ENCODE measurements at places on chromosomes 3 and 15. TPM values are rescaled to one million over a fixed set of nuclear protein-coding genes. Genes with fewer than 3 reads are reported as not detected.

Gene SRGAP3
- 22.3 TPM for polyA plus RNA-seq

Gene PRSS50
- polyA plus RNA-seq = 0.88 TPM

Gene PPP1R14D
- polyA plus RNA-seq = 0.23 TPM

Gene AMIGO3
- 1.9 TPM for polyA plus RNA-seq

Gene CACNA2D2
- 11.3 TPM for polyA plus RNA-seq

Gene MORC1
- not detected for polyA plus RNA-seq

Gene LRRIQ4
- not detected for polyA plus RNA-seq

Gene LINGO1
- polyA plus RNA-seq = 13.5 TPM

Gene NANOGP8
- polyA plus RNA-seq = 0.46 TPM

Gene SHC4
- polyA plus RNA-seq = 0.83 TPM

Gene ABI3BP
- 66.0 TPM for polyA plus RNA-seq

Gene FAH
- 54.1 TPM for polyA plus RNA-seq

GRCh38 chr3:13380971-13381370, 39.2 kb downstream of the NUP210 start:
- no peak for DNase-seq

DNA sequence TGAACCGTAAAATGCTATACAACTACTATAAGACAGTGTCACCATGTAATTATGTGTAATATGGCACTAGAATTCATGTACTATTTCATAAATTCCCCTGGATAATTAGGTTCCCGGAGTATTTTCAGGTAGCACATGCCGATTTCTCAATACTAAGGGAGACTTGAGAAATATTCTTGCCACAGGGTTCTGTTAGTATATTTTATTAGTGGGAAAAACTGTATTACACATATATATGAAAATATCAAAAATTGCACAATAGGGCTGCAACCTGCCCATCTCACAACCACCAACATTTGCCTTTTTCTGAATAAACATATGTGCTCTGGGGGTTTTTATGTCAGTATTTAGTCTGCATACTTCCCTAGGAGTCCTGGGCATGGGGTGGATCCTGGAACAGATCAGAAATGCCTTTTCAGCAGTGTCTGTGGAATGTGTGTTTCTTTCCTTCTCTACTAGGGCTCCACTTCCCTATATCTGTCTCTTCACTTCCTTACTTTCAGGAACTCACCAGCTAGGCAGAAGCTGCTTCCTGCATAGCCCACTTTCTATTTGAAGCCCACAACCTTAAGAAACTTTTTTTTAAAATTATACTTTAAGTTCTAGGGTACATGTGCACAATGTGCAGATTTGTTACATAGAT, 87.5 kb downstream of the RPL39L start:
- no peak for DNase-seq

- DNase-seq = no peak
Observed at GRCh38 chr3:82163907-82164520, 402.6 kb upstream of the GBE1 start.

DNA sequence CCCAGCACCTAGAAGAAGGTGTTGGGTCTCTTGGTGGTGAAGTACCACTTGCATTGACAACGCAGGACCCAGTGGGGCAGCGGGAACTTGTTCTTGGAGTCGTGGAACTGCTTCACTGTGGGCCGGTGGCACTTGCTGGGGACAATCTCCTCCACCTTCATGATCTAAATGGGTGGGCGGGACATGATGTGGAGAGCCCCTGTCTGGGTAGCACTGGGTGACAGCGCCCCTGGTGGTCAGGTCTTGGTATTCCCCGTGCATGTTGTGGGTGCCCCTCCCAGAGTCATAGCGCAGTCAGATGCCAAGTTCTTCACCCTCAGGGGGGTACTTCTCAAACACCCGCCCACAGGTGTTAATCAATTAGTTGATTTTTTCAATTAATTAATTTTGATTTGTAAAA, 60.2 kb downstream of the AGBL1 start:
- no peak for DNase-seq

DNA sequence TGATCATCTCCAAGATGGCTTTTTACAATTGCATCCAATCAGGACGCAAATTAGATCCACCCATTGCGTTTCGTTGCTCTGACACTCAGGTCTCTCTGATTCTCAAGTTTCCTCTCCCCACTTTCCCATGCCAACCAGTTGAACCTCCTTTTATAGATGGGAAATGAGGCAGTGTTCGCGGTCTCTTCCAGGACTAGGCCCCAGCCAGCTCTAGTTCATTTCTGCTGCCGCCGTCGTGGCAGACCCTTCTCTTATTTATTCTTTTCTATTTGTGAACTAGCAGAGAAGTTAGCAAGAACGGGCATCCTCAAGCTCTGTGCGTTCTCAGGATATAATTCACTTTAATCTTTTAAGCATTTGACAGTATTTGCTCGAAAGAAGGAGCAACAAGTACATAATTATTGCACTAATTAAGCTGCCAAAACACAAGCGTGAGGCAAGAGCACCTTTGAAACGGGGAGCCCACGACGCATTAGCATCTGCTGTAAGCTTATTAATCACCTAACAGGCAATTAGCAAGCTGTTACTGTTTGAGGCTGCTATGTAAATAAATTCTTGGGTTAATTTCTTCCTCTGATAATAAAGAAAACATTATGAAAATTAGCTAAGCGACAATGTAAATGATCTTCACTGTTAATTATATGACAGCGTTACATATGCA, 246.4 kb upstream of the TLE3 start:
- DNase-seq = no peak

DNA sequence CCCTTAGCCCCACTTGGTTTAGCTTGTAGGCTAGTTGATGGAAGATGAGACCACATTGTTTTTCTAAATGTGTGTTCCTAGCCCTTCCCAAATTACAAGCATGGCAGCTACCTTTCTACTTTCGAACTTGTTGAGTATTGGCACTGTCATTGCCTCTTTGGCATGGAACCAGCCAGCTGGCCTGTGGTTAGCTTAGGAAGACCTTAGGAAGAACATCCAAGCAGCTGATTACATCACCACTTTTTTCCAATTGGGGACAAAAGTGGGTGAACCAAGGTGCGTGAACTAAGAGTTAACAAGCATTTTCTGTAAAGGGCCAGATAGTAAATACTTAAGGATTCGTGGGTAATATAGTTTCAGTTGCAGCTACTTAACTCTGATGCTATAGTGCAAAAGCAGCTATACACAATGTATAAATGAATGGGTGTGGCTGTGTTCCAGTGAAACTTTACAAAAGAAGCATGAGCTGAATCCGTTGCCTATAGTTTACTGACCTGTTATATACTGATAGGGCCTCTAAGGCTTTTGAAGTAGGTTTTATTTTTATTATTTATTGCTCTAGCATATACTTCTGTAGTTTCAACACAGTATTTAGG, 8.5 kb downstream of the KLHL18 start:
- no peak for DNase-seq

- DNase-seq = no peak
Observed at GRCh38 chr3:38297947-38298711, 16.0 kb downstream of the SLC22A14 start.

DNA sequence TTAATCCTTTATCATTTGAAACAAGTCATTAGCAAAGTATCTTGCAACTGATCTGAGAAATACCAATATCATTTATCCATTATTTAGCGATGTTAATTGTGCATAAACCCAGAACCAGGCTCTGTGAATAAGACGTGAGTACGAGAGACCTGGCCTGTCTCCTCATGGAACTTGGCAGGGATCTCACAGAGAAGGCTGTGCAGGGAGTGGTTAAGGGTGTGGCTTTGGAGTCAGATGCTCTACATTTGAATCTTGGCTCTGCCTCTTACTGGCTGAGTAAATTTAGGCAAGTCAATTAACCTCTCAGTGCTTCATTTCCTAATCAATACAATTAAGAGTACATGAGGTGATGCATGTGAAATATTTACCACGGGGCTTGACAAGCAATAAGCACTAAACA, 39.9 kb upstream of the TBL1XR1 start:
- DNase-seq = no peak

DNA sequence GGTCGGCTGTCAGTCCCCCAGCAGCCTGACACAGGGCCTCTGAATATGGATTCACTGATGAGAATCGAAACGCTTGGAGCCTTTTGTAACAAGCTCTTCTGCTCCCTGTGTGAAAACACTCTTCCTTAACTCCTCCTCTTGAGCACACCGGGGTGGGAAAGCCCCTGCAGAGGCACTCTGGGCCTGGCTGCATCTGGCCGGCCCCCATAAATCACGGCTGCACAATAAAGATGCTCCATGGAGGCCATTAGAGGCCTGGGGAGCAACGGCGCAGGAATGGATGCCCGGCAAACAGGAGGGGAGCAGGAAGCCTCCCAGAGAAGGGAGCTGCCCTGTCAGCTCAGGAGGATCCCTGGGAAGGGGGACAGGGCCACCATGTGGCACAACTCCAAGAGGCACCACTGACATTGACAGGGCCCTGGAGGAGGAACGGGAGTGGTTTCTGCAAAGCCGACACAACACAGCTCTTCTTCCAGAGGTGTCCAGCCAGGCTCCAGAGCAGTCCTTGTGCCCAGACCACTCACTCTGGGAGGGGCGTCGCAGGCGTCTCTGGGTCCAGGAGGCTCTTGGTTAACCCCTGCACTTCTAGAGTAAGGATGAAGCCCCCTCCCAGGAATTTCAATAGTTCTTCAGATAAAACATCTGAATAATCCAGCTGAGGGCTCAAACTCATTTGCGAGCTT, 509.3 kb upstream of the PPP2R3A start:
- DNase-seq = no peak

DNA sequence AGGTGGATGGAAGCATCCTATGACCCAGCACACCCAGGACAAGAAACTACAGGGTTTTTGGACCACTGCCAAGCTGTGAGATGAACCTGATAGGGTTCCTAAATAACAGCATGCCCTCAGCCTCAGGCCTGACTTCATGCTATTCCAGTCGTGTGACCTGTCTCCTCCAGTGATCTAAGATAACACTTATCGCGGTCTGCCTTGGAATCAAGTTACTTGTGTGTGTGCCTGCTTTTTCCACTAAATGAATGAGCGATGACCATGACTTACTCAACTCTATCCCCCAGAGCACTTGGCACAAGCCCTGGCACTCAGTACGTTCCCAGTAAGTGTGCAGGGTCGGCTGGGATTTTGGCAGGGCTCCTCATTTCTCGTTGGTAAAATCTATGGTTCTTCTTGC, 172.7 kb upstream of the TP63 start:
- no peak for DNase-seq

- peak; percentile 17 for DNase-seq
Observed at GRCh38 chr3:197308591-197308990, 10.2 kb upstream of the DLG1 start.

- no peak for DNase-seq
Observed at GRCh38 chr15:78016860-78017259, 60.7 kb downstream of the TBC1D2B start.

DNA sequence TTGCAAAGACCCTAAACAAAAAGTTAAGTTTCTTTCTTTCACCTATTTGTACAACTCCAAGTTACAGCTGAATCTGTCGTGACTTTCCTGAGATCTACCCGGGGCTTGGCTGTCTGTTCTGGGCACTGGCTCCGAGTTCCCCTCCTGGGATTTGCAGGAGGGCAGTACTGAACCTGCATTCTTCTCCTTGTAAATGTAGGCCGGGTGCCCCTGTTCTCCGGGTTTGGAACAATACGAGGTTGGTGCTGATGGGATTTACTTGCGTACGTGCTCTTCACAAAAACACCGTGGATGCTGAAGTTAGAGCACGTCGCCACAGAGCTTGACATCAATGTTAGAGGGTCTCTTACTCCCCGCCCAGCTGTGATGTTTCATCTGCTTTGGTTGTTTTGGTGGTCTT, 48.1 kb downstream of the KLHL25 start:
- DNase-seq = no peak

DNA sequence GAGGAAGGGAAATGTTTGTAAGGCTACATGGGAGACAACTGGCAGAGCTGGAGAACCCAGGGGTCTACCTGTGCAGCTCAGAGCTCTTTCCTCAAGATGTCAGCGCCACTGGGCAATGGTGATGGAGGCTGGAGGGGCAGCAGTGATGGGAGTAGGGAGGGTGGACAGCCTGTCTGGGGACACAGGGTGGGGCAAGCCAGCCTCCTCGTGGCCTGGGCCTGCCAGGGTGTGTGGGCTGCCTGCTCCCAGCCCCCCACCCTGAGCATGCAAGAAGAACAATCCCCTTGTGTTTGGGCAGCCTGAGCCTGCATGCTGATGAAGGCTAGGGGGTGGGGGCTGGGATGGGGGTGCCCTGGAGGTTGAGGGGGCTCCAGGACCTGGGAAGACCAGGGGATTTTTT, 1.2 kb downstream of the PCBP4 start:
- no peak for DNase-seq

- DNase-seq = no peak
Observed at GRCh38 chr3:171972871-171973348, 66.5 kb upstream of the FNDC3B start.

DNA sequence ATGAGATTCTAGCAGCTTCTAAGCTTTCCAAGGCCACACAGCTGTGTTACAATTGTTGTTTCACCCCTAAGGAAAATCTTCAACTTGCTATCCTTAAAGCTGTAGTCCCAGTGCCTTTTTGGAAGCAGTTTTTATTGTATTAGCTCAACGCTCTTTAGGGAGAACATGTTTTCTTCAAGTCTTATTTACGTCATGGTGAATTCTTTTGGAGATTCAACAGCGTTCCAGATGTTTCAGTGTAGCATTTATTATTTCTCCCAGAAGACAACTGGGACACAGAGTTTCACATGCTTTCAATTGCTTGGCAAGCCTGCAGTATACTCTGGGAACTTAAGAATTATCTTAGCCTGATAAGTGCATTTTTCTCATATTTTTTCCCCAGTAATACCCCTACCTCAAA, 888.3 kb downstream of the PLOD2 start:
- no peak for DNase-seq

- no peak for DNase-seq
Observed at GRCh38 chr3:102004561-102004960, 155.2 kb downstream of the NFKBIZ start.

DNA sequence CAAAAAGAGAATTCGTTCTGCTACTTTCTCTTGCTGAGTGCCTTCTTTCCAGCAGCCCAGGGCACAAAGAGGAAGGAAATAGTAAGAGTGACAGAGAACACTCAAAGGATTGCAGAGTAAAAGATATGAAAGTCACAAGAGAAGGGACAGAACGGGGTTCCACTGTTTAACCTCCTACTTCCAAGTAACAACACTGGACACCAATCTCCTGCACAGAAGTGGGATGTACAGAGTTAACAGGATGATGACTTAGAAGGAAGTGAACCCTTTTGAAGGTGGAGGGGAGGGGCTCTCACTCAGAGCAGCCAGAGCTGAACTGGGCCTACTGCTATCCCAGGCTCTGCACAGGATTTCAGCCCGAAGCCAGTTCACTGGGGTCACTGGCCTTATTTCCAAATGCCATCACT, 130.1 kb upstream of the PRICKLE2 start:
- DNase-seq = no peak

- no peak for DNase-seq
Observed at GRCh38 chr15:38217788-38218609, 34.6 kb upstream of the SPRED1 start.

All from right lung (tissue), 10 donors.